Occipital lobe (tissue), 3 donors: ENCODE measurements at places on chromosomes 2 and 18. TPM values are rescaled to one million over a fixed set of nuclear protein-coding genes. Genes with fewer than 3 reads are reported as not detected.

Gene FIGN
- 3.4 TPM for total RNA-seq

Gene C2orf66
- 0.16 TPM for total RNA-seq

Gene LHCGR
- total RNA-seq = 0.16 TPM

Gene RGPD6
- total RNA-seq = 115 TPM

Gene FAM237A
- total RNA-seq = not detected

Gene MFSD2B
- total RNA-seq = not detected

Gene BUB1
- total RNA-seq = 7.8 TPM

Gene ASAP2
- total RNA-seq = 31.0 TPM

Gene DYSF
- total RNA-seq = 0.47 TPM

Gene C2orf76
- 9.8 TPM for total RNA-seq

Gene ACADL
- total RNA-seq = 9.2 TPM

Gene RIF1
- total RNA-seq = 115 TPM
